Caki2 (cell line): ENCODE measurements at places on chromosomes 1 and 21. TPM values are rescaled to one million over a fixed set of nuclear protein-coding genes. Genes with fewer than 3 reads are reported as not detected.

Gene EXTL1
- total RNA-seq: not detected in 2 replicates

Gene ROR1
- total RNA-seq: 0.41 and 3.4 TPM in 2 replicates

DNA sequence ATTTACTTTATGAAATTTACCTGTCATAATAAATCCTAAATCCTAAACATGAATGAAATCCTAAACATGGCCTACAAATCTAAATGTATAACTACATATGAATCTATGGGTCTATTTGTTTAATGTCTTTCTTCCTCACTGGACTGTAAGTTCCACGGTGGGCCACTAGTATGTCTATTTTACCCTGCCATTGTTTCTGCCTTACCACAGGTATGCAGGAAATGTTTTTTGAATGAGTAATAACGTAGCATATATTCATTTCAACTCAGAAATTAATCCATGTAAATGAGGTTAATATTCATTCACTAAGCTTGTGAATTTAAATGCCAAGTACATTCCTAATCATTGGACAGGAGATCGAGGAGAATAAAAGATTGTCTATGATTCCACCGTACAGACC, 35.3 kb downstream of the B3GALNT2 start:
- peak; percentile 23 for DNase-seq

GRCh38 chr1:161185732-161186311, 8.5 kb upstream of the B4GALT3 start:
- no peak for DNase-seq

DNA sequence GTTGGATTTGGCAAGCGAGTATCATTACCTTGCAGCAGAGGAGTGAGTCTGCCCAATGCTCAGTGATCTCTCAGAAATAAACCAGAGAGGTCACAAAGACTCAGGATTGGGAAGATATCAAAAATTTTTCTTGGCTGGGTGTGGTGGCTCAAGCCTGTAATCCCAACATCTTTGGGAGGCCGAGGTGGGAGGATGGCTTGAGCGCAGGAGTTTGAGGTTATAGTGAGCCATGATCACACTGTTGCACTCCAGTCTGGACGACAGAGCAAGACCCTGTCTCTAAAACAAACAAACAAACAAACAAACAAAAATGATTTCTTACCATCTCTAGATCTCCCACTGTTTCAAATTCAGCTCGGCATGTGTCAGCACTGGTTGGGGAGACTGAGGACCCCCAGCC, 13.3 kb upstream of the BECN2 start:
- peak; percentile 5 for DNase-seq
